Kasumi-1 (cell line): ENCODE measurements at places on chromosomes 3 and 15.

GRCh38 chr3:80734920-80735319, 967.1 kb upstream of the ROBO1 start:
- no peak for DNase-seq

GRCh38 chr3:57910990-57911389, 97.2 kb upstream of the FLNB start:
- DNase-seq: peak; percentile 18

DNA sequence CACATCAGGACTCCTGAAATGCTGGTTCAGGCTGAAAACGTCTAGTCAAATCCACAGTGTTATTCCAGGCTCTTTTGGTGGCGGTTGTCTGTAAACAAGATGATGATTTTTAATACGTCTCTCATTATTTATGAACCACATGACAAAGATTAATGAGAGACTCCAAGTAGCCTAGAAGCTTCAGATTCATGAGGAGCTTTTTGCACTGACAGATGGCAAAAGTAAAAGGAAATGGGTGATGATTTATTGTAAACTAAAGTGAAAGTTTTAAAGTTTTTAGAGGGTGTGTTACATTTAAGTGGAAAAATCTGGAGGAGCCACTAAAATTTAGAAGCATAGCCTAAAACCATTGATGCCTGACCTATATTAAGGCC, 77.0 kb downstream of the BBX start:
- DNase-seq: no peak

DNA sequence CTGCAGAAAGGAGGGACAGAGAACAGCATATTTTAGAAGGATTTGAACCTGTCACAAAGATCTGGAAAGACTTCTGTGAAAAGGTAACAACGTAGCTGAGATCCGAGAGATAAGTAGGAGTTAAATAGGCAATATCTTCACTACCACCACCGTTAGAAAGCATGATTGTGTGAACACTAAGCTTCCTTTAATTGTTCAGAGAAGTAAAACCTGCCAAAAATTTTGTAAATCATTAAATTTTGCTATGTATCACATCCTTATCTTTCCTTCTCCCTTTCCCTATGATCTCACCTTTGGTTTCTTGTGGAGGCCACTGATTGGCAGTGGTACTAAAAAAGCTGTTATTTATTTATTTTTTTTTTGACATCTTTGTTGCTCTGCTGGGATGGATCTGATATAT, 346.9 kb downstream of the NLGN1 start:
- no peak for DNase-seq

DNA sequence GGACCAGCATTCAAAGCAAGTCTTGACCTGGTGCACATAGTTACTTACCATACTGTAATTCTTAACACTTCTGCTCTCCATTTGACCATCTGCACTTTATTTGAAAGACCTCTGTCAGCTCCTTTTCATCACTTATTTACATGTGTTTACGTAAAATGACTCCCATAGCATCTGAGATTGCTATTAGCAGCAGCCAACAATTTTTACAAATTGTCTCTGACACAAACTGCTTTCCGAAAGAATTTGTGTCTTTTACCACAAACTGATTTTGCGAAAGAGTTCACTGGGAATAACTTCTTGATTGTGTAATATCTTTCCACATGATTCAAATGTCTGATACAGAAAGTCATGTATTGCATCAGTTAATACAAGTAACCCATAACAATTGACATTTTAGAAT, 144.1 kb upstream of the PEX5L start:
- no peak for DNase-seq

GRCh38 chr15:95973566-95974256, 356.8 kb upstream of the NR2F2 start:
- DNase-seq: peak; percentile 8

DNA sequence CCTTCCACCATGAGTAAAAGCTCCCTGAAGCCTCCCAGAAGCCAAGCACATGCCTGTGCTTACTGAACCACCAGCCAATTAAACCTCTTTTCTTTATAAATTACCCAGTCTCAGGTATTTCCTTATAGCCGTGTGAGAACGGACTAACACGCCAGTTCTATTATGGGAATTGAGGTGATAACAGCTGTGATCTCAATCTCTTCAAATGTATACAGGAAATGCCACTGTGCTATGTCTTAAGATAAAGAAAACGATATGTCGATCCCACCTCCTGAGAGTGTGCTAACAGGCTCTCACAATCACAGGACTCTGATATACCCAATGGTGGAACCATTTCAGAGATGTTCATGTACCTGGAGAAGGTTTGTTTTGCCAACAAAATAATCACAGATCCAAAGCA, 26.2 kb downstream of the CHSY1 start:
- DNase-seq: no peak

DNA sequence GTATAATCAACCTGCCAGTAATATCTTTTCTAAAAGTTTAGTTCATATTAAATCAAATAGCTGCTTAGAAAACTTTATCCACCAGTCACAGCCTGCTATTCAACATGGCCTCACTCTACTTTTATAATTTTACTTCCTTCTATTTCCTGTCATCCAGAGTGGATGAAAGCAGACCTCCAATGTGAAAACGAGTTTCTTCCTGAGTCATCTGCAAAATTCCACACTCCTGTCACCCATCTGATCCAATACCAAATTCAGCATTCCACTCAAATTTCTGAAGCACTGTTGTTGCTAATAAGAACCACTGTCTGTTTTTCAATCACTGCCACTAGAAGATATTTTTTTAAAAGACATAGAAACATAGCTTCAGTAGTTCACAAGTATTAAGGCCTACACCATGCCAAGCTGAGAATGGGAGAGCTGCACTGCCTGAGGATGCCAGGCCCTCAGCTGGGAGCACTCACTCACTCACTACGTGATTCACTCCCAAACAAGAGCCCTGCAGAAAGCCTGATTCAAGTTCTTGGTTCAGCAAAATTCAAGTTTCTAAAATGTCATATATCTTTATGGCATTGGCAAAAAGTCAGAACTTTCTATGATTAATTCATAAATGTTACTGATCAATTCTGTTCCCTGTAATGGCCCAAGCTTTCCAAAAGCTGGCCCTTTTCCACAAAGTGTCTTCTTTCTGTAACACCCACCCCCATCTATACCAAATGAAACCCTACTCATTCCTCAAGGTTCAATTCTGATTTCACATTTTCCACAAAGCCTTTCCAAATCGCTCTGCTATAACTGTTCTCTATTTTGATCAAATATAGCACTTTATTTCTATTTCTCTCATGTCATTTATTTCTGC, 82.9 kb downstream of the FSIP1 start:
- no peak for DNase-seq

DNA sequence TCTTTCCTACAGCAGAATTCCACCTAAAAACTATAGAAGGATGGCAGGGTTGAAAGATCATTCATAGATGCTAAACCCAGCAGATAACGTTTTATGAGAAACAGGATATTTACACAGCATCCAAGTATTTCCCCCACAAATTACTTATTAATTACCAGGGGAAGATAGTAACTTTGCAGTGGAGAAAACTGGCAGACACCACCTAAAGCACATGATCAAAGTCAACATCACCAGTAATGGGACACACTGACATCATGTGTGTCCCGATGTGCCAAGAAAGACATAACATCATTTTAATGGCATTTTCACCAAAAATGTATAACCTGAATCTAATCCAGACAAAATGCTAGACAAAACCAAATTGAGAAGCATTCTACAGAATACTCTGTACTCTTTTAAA, 220.4 kb upstream of the THBS1 start:
- no peak for DNase-seq

GRCh38 chr3:101828691-101829436, 20.4 kb upstream of the NFKBIZ start:
- no peak for DNase-seq

DNA sequence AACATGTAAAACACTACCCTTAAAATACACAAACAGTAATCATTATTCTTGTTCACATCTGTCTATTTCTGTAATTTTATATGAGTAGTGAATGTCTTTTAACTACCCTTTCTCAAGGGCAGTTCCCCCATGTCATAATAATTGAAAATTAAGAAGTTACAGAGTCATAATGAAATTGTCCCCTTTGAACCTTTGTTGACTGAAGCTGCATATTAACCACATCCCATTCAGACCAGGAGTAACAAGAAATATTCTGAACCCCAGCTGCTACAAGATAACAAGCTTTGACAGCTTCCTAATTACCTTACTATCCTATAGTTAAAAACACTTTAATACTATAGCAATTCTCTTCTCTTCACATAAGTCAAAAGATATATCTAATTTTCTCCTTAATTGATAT, 635.9 kb upstream of the SUCLG2 start:
- DNase-seq: no peak

- no peak for DNase-seq
These were observed 52.3 kb downstream of the PTPRG start for GRCh38 chr3:61613666-61614065.

DNA sequence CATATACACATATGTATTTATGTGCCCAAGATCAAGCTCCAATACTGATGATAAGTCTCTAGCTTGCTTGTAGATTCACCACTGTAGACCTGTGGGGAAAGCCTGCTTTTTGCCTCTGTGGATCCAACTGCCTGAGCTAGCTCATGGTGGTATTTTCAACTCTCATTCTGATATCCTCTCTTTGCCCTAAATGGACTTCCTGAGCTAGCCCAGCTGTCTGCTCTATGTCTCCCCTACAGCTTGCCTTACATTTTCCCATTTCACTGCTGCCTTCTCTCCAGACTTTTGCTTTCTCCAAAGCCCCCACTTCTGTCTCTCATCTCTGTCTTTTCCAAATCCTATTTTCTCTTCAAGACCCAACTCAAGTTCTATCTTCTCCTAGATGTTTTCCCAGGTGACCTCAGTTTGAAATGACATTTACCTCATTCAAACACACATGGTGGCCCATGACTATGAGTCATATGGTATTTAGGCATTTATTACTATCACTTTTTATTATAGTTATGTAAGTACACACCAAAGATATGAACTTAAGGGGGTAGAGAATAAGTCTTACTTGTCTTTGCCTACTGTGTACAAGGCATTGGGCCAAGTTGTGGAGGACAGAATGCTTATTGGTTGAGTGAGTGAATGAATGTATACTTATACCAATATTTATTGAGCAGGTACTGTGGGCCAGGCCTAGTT, 191.7 kb downstream of the NR1D2 start:
- no peak for DNase-seq

DNA sequence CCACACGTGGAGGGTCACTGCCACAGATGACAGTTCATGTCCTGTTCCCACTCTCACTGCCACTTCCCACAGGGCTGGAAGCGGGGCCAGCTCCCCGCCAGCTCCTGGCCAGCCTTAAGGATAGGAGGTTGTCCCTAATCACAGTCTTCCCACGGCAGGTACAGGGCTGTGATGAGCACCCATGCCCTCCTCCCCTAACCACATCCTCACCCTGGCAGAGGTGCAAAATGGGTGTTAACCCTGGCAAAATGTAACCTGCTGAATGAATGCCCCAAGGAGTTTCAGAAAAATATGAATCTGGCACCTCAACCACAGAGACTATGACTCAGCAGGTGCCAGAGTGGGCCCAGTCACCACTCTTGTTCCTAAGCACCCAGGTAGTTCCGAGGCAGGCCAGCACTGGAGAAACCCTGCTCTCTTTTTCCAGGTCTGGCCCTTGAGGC, 185.1 kb upstream of the TPM1 start:
- DNase-seq: no peak

GRCh38 chr3:25029820-25030219, 398.2 kb upstream of the RARB start:
- no peak for DNase-seq

GRCh38 chr3:15342945-15343344, 10.6 kb upstream of the SH3BP5 start:
- DNase-seq: no peak

DNA sequence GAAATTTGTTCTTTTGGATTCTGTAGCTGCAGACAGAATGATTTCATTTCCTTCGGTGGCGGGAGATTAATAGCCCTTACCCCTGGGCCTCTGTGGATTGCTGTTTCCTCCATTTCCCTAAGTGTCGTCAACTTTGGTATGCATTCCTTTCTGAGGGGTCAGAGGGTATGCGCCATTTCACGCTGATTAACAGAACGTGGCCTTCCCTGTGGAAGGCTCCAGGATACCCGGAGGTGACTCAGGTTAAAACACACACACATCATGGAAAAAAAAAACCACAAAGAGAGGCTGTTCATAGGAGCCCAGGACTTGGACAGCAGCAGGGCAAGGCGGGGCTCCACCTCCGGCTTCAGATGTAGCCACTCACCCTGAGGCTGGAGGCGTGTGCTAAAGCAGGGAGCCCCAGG, 51.9 kb downstream of the EPHB1 start:
- DNase-seq: no peak

DNA sequence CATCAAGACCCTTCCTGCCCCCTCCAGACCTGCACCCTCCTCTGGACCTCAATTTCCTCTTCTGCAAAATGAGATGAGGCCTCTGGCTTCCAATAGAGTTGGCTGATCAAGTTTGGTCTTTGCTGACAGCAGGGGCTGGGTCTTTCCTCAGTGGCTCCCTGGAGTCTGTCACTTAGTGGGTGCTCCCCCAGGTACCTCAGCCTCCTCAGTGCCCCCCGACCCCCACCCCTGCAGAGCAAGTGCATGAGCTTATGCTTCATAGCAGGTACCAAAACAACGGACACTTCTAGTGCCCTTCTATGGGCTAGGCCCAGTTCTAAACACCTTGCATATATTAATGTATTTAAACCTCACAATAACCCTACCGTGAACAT, 6.9 kb upstream of the PLXND1 start:
- peak; percentile 7 for DNase-seq

- peak; percentile 12 for DNase-seq
These were observed 29.9 kb upstream of the GRIP2 start for GRCh38 chr3:14570089-14570488.

DNA sequence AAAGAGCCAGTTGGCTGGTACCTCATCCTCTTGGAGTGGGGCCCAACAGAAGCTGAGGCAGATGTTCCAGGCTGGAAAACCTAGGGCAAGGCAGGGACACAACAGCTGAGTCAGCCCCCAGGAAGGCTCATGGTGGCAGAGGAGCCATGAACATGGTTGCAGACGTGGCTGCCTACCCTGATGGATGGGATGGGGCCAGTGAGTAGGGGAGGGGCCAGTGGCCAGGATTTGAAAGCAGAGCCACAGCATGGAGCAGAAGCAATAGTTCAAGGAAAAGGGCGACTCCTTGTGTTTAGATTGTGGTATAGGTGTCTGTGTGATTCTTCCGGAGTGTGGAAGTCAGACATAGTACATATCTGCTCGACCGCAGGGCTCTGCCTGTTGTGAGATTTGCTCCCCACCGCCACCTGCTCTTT, 24.2 kb downstream of the PXYLP1 start:
- no peak for DNase-seq

- DNase-seq: no peak
These were observed 120.7 kb downstream of the CHDH start for GRCh38 chr3:53725387-53725995.

DNA sequence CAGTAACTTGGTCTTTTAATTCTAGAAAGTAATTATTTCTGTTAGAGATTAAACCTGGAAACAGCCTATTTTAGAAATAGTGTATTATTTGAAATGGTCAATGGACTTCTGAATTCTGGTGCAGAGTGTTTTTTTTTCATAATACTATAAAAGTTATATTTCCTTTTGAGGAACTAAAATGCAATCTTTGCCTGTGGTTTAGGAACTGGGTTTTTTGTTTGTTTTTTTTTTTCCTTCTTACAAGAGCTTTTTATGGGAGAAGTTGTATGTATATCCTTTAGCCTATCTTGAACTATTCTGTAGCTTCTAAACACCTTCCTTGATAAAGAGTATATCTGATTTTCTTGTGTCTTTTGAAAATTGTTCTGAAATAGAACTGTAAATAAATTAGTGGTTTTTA, 88.3 kb downstream of the ARIH1 start:
- peak; percentile 5 for DNase-seq
